AG09309 (cell line): ENCODE measurements at places on chromosomes 4 and X.

DNA sequence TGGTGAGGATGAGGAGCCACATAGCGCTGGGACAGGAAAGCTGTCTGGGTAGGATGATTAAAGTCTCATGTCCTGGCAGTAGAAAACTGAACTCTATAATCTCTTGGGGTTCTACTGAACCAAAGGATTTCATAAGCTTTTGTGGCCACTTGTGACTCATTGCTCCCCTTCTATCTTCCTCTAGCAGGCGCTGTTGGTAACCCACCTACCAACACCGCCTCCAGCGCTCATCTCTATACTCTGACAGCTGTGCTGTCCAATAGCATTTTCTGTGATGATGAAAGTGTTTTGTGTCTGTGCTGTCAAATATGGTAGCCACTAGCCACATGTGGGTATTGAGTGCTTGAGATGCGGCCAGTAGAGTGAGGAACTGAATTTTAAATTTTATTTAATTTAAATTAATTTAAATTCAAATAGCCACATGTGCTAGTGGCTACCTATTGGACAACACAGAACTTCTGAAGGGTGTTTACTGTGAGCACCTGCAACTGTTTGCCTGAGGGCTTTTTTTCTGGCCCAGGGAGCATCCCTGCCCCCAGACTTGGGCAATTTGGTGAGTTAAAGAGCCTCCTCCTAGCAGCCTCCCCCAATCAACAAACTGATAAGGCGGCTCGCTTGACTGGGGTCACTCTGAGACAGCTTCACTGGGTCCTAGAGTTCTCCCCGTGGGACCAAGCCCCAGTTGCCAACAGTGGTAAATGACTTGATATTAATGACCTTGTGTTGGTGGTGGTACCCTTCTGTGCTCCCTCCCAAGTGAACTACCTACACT, 169.2 kb upstream of the ATP6AP2 start:
- no peak for DNase-seq

DNA sequence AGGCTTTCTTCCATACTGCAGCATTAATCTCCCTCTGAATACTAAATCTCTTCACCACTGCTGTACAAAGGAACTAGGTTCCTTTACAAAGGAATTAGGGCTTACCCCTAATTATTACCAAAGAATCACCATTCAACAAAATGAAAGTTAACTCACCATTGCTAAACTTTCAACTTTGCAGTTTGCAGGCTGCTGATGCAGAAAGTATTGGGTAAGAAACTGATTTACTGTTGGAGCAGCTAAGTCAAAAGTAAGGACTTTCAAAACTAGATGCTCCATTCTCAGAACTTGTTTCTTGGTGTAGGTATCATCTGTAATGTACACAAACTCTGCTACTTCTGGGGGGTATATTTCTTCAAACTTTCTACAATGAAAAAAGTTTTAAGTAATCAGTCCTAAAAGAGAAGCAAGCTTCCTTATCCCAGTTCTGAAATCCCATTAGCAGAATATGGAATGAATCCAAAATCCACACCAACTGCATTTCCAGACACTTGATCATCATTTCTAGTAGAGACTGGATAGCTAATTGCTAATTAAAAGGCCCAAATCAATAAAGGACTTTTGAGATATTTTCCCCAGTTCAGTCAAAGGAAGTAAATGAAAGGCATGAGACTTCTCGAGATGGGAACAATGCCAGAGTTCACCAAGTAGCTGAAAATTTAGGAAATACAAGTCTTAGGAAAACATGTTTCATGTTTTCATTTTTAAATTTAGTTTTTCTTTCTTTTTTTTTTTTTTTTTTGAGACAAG, 4.3 kb downstream of the CCNA2 start:
- DNase-seq, result no peak

GRCh38 chr4:85398276-85398675, 76.7 kb upstream of the ARHGAP24 start:
- DNase-seq, result no peak

DNA sequence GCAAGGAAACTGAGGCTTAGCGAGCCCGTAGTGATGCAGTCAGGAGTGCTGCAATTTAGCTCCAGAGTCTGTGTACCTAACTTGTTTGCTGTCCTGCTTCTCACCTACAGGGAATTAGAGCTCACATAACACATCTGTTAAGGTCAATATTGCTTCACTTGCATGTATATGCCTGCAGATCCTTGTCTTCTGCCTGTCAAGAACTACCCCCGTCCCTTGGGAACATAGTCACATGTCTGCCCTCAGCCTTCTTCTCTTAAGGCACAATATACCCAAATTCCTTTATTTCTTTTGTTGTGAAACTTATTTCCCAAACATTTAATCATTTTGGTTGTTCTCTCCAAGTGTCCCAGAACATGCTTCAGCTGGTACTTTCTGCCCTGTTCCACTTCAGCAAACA, 103.3 kb upstream of the LEF1 start:
- no peak for DNase-seq

DNA sequence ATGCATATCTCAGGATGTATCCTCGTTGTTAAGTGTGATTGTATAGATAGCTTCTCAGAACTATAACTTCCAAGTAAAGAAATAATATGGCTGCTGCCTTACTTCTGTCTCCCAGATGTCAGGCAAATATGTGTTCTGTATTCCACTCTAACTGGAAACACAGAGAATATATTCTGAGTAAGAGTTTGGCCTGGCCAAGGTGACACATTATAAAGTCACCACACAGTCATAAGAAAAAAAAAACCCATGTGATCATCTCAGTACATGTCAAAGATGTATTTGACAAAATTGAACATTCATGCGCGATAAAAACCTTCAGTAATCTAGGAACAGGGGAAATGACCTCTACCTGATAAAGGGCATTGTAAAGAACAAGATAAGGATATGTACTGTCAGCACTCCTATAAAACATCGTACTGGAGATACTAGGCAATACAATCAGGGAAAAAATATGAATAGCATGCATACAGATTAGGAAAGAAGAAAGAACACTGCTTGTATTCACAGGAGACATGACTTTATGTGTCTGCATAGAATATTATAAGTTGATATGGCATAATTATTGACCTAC, 207.1 kb downstream of the ZNF330 start:
- no peak for DNase-seq

DNA sequence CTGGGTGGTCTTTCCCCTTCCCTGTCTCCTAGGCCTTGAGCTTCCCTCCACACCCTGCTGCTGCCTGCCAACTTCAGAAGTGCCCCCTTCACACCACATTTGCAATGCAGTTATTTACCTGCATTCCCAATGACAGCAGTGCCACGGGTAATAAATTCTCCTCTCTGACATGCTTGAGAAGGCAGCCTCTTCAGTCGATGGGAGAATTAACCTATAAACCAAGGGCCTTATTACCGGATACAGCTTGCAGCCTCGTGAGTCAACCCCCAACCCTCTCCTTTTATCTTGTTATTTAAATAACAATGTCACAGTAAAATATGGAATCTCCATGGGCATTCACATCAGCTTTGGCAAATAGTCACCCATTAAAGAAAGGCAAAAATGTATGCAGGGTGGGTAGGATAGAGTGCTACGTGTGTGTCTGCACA, 34.7 kb upstream of the LGI2 start:
- DNase-seq, result no peak

GRCh38 chrX:124289443-124289842, 43.0 kb upstream of the TEX13D start:
- no peak for DNase-seq

GRCh38 chr4:127149086-127149485, 483.7 kb upstream of the INTU start:
- no peak for DNase-seq

GRCh38 chr4:37322122-37322521, 77.6 kb downstream of the NWD2 start:
- DNase-seq, result no peak
